ENCODE measurements at places on chromosomes 2 and 18.

DNA sequence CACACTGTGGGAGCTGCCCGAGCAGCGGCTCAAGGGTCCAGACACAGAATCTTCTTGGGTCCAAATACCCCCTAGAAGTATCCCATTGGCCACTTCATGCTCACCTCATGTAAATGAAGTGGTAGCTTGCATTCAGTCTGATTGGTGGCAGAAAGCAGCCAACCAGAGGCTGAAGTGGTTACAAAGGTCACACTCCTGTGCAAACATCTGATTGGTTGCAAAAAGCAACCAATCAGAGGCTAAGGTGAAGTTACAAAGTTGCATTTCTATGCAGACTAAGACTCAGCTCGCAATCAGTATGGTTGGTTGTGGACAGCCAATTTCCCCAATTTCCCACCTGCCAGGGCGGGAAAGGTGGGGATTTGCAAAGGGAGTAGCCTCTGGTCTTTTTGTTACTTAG lies 94.3 kb downstream of the DGKD start:
- peak; percentile 9 for DNase-seq

DNA sequence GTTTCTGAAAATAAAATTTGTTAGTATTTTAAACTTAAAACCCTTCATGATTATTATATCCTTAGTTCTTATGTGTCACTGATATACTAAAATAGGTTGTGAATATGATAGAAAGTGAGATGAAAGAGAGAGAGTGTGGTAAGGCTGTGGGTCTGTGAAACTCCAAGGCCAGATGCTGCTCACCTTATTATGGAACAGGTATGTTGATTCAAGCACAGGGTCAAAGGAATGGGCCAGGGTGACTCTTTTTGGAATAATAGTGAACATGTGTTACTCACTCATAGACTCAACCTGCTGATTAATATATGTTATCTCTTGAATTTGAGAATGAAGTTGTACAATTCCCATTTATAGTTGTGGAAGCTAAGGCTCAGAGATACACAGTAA lies 70.7 kb upstream of the FN1 start:
- no peak for DNase-seq

GRCh38 chr2:80381666-80382065 lies 77.1 kb upstream of the LRRTM1 start:
- DNase-seq: no peak

DNA sequence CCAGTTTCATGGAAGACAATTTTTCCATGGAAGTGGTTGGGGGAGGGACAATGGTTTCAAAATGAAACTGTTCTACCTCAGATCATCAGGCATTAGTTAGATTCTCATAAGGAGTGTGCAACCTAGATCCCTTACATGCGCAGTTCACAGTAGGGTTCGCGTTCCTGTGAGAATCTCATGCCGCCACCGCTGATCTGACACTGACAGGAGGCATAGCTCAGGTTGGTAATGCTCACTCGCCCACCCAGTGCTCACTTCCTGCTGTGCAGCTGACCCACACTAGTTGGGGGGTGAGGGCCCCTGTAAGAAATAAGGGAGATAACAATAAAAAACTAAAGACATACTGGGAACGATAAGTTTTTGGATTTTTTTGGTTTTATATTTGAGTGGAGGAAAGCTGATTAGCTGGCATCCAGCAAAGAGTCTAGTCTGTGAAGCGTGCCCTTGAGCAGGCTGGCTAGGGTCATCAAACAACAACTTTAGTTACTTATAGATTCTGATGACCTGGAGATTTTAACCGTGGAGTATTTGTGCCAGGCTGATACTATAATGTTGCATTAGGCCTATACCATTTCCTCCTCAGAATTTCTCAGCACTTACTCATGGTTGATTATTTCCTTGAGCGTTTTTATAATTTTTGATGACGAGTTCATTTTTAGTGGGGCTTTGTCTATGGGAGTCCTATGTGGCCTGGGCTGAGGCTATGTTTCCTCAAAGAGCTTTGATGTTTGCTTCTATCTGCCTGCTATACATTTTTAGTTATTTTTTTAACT lies 6.3 kb upstream of the MCFD2 start:
- DNase-seq: no peak

DNA sequence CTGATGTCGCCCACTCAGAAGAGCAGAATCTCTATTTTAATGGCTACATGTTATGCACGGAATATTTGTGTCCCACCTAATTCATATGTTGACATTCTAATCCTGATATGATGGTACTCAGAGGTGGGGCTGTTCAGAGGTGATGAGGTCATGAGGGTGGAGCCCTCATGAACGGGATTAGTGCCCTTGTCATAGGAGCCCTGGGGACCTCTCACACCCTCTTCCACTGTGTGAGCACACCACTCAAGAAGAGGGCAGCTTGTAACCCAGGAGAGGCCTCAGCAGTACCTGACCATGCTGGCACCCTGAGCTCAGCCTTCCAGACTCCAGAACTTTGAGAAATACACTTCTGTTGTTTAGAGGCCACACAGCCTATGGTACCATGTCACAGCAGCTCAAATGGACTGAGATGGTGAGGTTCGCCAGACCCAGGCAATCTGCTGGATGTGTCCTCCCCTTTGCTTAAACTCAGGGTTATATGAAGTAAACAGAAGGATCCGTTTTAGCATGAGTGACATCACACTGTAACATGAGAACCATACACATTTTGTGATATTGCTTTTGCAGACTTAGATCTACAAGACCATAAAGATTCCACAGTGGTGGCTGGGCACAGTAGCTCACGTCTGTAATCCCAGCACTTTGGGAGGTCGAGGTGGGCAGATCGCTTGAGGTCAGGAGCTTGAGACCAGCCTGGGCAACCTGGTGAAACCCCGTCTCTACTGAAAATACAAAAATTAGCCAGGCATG lies 48.7 kb downstream of the ATOH8 start:
- no peak for DNase-seq

- DNase-seq: no peak
Measured at GRCh38 chr2:168889635-168890005, 610 bp downstream of the SPC25 start.

- DNase-seq: peak; percentile 44
Measured at GRCh38 chr2:191625016-191625415, 52.9 kb upstream of the NABP1 start.

GRCh38 chr2:229943770-229944449 lies 21.6 kb downstream of the FBXO36 start:
- DNase-seq: no peak

GRCh38 chr18:26863921-26864497 lies 1.5 kb downstream of the AQP4 start:
- no peak for DNase-seq
